ENCODE measurements at places on chromosomes 4 and X.

- DNase-seq: peak; percentile 64
Observed at GRCh38 chrX:31266203-31267076, 194.6 kb upstream of the FTHL17 start.

GRCh38 chrX:49001521-49002090, 458 bp downstream of the GRIPAP1 start:
- no peak for DNase-seq

DNA sequence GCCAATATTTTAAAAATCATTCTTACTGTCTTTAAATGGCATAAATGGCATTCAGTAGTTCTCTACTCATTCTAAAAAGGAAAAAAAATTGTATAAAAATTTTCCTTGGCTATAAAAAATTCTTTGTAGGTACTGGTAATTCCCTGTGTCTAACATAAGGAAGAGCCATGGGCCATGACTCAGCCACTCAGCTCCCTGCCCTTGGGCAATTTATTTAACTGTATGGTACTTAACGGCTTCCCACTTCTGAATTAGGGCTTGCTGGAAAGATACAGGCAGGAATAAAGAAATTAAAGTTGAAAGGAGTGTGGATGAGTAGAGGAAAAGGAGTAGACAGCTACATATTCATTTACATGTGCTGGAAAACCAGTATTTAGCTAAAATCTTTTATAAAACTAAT, 30.6 kb downstream of the ABHD18 start:
- DNase-seq: no peak

DNA sequence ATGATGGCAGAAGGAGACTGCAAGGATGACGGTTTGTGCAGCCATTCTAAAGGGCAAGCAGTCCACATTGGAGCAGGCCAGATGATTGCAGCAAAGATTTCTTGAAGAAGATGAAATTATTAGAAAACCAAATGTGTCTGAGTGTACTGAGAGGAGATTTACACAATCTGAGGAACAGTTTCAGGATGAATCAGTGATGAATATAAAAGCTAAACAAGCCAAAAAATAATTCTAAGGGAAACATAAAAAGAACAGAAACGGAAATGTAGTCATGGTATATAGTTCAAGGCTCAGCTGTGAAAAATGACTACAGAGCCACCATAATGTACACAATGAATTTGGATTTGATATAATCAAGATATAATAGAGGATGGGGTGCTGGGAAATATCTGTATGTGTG, 168.5 kb downstream of the PDGFC start:
- no peak for DNase-seq

DNA sequence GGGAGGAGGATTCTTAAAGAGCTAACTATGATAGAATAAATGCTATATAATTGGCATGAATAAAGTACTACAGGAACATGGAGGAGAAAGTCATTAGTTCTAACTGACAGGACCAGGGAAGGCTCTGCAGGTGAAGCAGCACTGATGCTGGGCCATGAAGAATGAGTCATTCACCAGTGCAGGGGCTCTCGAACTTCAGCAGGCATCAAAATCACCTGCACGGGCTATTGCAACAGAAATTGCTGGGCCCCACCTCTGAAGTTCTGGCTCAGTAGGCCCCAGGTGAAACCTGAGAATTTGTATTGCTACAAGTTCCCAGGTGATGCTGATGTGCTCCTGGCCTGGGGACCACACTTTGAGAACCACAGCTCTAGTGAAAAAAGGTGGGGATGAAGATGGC, 33.7 kb downstream of the TMEM150C start:
- DNase-seq: no peak

DNA sequence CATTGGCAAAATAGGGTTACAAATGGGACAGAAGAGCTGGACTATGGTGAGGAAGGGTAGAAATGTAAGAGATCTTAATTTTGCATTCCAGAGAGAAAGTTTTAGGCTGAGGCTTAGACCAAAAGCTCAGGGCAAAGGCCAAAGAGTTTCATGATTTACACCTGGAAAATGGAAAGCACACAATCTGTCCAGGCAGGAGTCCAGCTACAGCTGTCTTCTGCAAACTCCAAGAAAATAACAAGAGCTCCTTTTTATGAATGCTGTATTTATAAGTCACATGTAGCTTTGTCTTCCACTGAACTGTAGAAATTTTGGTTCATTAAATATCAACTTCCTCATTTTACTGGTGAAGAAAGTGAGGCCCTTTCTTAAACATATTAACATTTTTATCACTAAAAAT, 288.0 kb upstream of the ATOH1 start:
- DNase-seq: no peak

DNA sequence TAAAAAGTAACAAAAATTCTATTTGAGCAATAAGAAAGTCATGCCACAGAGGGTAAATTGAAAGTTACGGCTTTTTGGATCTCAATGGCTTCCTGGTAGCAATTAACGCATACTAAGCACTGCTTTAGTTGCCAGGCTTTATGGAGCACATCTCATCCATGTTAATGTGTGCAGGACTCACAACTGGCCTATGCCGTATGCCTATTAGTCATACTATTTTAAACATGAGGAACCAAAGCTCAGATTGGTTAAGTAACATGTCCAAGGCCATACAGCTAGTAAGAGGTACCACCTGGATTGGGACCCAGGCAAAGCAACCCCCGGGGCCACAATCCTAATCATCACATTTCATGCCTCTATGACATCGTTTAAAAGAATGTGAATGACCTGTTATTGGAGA, 17.1 kb downstream of the DAPP1 start:
- DNase-seq: no peak

DNA sequence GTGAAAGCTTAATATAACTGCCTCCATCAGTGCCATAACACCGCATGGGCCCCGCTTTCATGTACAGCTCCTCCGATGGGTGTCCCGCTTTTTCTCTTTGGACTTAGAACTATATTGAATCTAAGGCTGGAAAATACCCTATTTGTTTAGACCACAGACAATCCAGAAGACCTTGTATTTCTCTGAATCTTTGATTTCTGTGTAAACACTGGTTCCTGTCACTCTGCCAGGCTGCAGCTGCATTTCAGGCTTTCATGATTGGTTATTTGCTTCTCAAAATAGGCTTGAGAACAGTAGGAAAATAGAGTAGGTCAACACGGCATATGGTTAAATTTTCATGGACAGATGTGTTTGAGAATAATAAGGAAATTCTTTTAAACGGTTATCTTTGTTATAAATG, 80.0 kb downstream of the NWD2 start:
- no peak for DNase-seq

- DNase-seq: no peak
Observed at GRCh38 chr4:158799856-158800255, 31.0 kb downstream of the FNIP2 start.

DNA sequence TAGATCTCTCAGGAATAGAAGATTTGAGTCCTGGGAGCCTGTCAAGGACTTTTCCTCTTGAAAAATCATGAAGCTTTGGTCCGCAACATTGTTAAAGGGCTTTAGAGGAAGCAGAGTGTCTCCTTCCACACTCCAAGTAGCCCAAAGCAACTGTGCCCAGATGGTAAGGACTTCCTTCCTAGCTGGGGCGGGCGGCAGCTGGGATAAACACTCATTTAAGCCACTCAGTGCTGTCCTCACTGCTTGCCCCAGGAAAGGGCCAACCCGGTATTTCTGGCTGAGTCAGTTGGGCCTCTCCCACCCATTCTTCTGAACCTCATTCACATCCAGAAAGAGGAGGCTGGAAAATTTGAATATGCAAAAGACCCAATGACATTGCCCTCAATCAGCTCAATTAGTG, 144.3 kb downstream of the CHIC2 start:
- peak; percentile 88 for DNase-seq

- DNase-seq: no peak
Observed at GRCh38 chr4:925771-926500, 6.2 kb downstream of the GAK start.

- no peak for DNase-seq
Observed at GRCh38 chr4:99404595-99405287, 30.4 kb downstream of the ADH7 start.

- no peak for DNase-seq
Observed at GRCh38 chr4:184896868-184897715, 71.3 kb upstream of the ACSL1 start.

DNA sequence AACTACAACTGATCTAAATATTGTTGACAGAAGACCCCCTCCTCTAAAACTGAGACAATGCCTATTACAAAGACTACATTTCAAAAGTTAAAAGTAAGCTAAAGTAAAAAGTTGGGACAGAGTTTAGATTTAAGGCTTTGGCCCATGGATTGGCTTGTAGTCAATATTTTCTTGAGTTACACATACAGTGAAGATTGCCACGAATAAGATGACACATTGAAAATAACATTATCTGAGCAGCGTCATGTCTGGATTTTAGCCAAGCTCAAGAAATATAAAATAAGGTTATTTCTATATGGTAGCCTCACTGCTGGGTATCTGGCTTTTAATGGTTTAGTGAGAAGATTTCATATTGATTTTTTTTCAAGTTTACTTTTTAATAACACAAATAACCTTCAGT, 266.2 kb upstream of the LDB2 start:
- DNase-seq: no peak

GRCh38 chrX:11215191-11215921, 77.9 kb upstream of the AMELX start:
- DNase-seq: peak; percentile 67

DNA sequence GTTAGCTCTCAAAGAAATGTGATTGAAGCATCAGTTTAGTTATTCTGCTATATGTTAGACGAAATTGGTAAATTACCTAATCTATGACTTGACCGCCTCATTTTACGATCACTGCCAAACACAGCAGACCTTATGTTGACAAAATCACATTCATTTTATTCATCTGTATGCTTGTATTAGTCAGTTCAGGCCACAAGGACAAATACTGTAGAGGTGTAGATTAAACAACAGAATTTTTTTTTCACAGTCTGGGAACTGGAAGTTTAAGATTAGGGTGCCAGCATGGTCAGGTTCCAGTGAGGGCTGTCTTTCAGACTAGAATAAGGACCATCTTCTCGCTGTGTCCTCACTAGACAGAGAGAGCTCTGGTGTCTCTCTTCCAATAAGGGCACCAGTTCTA, 177.1 kb downstream of the NWD2 start:
- no peak for DNase-seq

Data from ELF-1 (cell line).